SK-N-MC (cell line): ENCODE measurements at places on chromosomes 12 and 14.

DNA sequence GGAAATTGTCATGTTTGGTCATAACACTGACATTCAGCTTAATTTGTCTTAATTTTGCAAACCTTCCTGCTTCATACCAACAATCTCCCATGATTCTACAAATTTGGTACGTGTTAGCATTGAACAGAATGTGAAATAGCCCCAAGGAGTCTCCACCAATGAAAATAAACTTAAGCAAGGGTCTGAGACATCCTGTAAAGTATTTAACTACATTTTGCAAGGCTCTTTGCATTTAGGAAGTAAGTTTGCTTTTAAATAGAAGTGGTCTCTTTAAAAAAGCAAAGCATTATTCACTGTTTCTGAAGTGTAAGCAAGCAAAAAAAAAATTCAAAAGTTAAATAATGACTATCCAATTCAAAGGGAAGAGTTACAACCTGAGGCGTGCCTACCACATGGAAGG, 79.9 kb downstream of the WASHC3 start:
- no peak for DNase-seq

DNA sequence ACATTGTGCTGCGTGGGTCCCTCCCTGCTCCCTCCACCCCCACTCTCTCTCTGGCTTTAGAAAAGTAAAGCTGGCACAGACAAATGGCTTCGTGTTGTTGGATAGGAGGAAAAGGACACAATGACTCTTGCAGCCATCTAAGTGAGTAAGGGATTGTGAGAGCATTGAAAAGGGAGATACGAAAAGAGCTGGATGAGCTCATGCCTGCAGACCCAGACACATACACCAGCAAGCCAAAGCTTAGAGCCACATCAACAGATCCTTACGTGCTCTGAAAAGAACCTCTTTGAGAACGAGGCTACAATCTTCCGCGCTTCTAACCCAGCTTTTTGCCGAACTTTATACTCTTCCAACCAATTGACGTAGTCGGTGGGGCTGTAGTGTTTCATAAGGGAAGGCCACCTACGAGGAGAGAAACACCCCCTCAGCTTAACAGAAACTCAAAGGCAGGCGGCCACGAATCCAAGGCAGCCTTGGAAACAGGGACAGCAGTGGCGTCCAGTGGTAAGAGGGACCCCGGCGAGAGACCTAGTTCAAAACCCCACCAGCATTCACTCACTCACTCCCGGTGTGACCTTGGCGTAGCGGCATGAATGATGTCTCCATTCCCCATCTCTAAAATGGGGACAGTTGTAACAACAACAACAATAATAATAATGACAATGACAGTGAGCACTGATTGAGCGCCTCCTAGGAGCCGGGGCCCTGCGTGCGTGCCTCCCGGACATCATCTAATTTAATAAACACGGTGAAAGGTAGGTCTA, 1.1 kb downstream of the FBXO21 start:
- no peak for DNase-seq

- DNase-seq: no peak
Measured at GRCh38 chr12:95742586-95742985, 48.0 kb downstream of the NTN4 start.

- no peak for DNase-seq
Measured at GRCh38 chr12:94261119-94261518, 112.7 kb downstream of the PLXNC1 start.
